ENCODE measurements at places on chromosomes 5 and 9. TPM values are rescaled to one million over a fixed set of nuclear protein-coding genes. Genes with fewer than 3 reads are reported as not detected.

DNA sequence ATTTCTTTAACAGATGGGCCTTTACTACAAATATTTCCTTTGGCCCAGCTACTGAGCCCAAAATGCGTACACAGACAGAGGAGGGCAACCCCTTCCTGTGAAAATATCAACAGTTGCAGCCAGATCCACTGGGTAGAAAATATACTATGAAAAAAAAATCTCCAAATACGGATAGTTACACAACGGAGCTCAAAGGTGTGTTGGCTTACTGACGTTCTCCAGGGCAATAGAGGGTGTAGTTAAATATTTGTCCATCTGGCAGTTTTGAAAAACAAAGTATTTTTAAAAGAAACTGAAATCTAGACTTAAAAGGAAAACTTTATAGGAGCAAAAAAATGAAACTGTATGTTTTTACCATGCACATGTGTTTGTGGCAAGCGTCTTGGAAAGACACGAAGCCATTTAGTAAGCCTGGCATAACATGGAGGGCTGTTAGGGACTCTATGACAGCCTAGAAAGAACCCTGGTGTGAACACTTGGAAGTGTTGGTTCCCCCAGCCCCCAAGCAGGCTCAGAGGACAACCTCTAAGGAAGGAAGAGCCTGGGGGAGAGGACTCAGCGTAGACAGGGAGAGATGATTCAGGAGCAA is 157.8 kb upstream of the TRPM3 start:
- no peak for DNase-seq

GRCh38 chr9:133160742-133161546 is 2.8 kb downstream of the GBGT1 start:
- peak; percentile 87 for DNase-seq

- DNase-seq, result no peak
Measured at GRCh38 chr9:36112516-36112915, 24.0 kb upstream of the GLIPR2 start.

- no peak for DNase-seq
Measured at GRCh38 chr5:131530706-131531331, 104.2 kb downstream of the RAPGEF6 start.

GRCh38 chr9:116269250-116269649 is 115.7 kb downstream of the PAPPA start:
- no peak for DNase-seq

DNA sequence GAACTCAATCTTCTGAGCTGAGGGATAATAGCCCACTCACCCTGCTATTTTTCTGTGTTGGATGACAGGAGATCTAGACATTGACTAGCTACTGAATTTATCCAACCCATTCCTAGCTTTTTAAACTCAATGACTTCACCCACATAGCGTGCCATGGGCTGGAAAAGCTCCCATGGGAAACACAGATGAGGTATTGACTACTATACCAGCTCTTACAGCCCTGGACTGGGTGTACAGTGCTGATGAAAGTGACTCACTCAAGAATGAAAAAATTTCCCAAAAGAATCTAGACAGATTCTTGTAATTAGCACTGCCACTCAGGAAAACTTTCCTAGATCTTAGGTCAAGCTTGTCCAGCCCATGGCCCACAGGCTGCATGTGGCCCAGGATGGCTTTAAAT is 72.7 kb upstream of the NREP start:
- no peak for DNase-seq

GRCh38 chr5:158755221-158755620 is 344.5 kb downstream of the EBF1 start:
- DNase-seq, result no peak

- DNase-seq, result no peak
Measured at GRCh38 chr5:58459146-58460001, 512 bp downstream of the PLK2 start.

DNA sequence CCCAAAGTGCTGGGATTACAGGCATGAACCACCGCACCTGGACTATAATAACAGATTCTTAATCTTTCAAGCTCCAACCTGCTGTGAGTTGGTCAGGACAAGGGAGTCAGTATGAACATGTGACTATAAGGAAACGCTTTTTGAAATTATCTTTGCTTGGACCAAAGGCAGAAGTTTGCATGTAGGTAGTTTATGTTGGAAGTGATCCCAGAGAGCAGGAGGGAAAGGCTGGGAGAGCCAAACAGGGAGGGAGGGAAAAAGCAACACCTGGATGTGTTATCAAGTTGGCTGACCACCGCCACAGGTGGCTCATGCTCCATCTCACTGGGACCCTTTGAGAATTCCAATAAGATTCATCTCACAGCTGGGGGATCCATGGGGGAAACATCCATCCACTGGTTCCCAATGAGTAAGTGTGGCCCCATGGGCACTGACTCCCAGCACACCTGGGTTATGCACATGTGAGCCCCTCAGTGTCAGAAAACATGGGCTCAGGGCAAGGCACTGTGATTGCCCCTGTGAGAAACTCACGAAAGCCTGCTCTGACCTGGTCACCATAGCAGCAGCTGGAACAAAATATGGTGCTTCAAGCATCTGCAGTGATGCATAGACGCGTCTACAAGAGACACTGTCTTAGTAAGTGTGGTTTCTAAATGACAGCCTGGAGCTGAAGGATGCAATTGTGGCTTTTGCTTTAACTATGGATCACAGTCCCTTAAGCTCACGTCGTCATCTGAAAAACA is 62.1 kb downstream of the ARSB start:
- no peak for DNase-seq

DNA sequence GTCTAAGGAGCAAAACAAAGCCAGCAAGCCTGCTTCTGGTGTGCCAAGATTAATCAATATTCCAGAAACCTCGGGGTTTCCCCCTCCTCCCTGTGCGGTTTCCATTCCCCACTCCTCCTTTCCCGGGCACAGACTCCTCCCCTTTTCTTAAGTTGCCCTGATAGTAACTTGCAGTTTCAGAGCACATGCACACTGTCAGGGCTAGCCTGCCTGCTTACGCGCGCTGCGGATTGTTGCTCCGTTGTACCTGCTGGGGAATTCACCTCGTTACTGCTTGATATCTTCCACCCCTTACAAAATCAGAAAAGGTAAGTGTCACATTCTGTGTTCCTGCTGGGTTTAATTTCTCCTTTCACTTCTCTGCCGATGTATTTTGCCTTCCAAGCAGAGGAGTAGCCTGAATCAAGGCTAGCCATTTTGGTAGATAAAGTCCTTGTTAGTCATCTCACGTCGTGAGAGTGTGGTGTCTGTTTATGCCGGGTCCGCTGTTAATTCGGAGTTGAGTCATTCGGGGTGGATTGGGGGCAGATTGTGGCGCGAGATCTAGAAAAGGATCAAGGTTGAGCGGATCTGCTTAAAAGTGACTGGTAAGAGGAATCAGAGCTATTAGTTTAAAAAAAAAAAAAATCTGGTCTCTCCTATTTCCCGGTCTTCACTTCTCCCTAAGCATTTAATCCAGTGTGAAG is at the start of gene SLC1A3:
Gene SLC1A3 (plus strand): TSS at position 179 of the 686 bp plus-strand sequence. CDS start 1,818 bp downstream, outside the sequence.
- peak; percentile 34 for DNase-seq

DNA sequence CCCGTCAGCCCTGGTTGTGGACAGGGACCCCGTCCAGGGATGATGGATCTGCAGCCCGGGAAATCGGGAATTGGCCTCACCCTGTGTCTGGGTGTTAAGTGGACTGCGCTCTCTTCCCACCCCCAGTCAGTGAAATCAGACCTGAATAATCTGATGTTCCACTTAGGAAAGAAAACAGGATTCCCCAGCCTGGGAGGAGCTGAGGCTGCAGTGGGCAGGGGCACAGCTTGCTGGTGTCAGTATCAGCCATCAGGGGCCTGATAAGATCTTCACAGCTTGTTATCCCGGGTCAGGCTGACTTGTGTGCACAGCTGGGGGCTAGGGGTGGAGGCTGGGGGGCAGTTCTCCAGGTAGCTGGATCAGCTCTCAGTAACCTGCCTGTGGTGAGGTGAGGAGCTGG is 29.1 kb downstream of the LMX1B start:
- no peak for DNase-seq

- DNase-seq, result no peak
Measured at GRCh38 chr9:27655441-27655840, 82.2 kb upstream of the C9orf72 start.

- DNase-seq, result no peak
Measured at GRCh38 chr5:76371960-76372322, 31.1 kb upstream of the IQGAP2 start.

Gene ALDH1A1
- total RNA-seq, result 4.5 TPM

Gene GHR
- total RNA-seq, result 0.28 TPM

Gene NREP
- total RNA-seq, result 199 TPM

Gene NMUR2
- not detected for total RNA-seq

Gene SPATA31C1
- 0.03 TPM for total RNA-seq

Gene MEF2C
- total RNA-seq, result 3.4 TPM

Gene SOX30
- total RNA-seq, result 0.04 TPM

Gene CTNND2
- total RNA-seq, result 2.9 TPM

Gene TSLP
- 0.15 TPM for total RNA-seq

Measured in H7 (cell line).